ENCODE measurements at places on chromosomes 13 and 19.

DNA sequence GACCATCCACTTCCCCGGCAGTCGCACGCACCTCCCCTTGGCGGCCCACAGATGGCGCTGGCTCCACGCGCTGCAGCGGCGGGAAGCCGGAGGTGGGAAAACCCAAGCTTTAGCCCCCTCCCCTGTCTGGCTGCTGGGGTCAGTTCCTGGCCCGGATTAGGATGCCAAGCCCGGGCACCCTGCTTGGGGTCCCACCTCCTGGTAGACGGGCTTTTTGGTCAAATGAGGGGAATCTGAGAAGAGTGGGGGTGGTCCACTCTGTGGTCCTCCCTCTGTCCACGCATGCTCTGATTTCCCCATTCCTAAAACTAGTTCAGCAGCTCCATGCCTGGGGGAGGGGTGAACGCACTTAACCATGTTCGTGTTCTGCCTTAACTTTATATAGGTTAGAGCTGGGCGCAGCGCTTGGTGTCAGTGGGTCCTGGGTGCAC is 8.1 kb upstream of the ADGRE2 start:
- DNase-seq: peak; percentile 23

DNA sequence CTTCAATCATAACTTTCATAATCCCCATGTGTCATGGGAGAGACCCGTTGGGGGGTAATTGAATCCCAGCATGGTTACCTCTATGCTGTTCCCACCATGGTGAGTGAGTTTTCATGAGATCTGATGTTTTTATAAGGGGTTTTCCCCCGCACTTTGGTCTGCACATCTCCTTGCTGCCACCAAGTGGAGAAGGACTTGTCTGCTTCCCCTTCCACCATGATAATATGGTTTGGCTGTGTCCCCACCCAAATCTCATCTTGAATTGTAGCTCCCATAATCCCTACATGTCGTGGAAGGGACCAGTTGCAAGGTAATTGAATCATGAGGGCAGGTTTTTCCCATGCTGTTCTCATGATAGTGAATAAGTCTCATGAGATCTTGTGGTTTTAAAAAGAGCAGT is 524.9 kb downstream of the SLITRK5 start:
- no peak for DNase-seq

- DNase-seq: no peak
Measured at GRCh38 chr13:32032759-32033158, 1.2 kb downstream of the FRY start.

- no peak for DNase-seq
Measured at GRCh38 chr19:2549701-2550191, 73.8 kb downstream of the GADD45B start.

DNA sequence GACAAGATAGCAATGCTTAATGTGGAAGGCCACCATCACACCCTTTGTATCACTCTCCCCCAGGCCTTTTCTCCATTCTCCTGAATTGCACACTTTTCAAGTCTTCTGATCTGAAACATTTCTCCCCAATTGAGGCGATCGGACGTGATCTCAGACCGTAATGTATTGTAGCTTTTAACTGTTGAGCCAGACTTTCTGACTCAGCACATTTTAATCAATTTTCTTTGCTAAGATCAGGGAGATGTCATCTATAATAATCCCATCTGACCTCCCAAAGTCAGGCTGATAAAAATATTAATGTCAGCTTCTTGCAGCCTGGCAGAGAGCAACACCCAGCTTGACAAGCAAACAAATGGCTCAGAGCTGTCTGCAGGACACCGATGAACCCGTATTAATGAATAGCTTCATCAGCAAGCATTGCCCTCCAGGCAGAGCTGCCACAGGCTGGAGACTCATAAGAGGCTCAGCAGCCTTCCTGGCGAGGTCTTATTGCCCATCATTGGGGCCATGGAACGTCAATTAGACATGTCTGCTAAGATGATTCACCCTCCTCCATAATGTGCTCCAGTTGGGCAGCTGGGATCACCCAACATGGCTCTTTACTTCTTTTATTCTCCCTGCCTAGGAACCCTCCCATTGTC is 60.2 kb upstream of the UQCRFS1 start:
- no peak for DNase-seq

DNA sequence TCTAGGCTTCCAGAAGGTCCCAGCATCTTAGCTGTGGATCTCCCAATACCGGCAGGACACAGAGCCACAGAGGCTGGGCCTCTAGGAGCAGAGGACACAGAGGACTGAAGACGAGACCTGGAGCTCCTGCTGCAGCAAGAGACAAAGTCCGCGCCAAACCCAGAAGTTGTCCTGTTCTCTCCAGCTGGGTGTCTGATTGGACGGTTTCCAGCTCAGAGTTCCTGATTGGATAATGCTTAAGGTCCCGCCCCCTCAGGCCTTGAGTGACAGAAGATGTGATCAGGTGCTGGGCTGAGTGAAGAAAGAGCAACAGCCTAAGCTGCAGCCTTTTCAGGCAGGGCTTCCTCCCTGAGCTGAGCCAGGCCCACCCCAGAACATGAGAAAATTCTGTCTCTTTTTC is 59.9 kb upstream of the ZNF85 start:
- DNase-seq: no peak

GRCh38 chr13:20160306-20161274 is at the start of gene GJA3:
Gene GJA3 (minus strand): TSS chr13:20161052. CDS start chr13:20143288, 17,764 bp downstream.
- peak; percentile 48 for DNase-seq

DNA sequence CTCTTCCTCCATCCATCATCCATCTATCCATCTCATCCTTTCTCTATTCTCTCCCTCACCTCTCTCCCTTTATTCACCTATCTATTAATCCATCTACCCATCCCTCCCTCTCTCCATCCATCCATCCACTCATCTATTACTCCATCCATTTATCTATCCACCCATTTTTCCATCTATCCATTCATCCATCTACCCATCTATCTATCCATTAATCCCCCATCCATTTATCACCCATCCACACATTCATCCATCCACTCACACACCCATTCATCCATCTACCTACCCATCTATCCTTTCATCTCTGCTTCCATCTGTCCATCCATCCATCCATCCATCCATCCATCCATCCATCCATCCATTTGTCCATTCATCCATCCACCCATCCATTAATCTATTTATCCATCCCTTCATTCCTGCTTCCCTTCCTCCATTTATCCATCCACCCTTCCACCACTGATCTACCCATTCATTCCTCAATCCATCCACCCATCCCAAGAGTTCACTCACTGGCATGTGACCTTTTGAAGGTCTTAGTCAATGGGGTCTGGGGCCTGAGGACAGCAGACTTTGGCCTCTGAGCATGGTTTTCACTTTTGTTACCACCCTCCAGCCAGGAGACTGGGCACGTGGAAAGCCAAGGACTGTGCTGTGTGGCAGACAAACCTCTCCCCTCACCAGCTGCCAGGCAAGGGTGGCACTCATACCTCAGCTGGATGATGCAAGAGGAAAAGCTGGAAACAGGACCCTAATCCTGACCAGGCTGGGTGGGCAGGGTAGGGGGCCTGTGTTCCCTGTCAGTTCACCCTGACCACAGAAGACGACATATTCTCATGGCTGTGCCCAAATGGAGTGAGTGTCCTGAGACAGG is 126.7 kb downstream of the URI1 start:
- DNase-seq: no peak

DNA sequence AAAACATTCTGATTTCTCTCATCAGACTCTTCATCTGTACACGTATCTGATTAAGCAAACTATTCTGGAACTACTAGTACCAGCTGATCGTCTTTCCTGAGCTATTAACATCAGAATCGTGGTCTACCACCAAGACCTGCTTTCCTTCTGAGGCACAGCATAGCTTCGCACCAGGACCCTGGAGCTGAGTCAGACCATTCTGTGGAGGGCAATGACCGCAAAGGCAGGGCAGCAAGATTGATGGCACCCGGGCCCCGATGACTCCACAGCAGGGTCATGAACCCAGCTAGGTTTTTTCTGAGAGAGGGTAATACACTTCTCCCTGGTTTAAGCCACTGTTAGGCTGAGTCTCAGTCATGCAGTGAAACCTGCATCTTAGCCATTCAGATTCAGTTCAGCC is 158.7 kb upstream of the GPR12 start:
- no peak for DNase-seq

DNA sequence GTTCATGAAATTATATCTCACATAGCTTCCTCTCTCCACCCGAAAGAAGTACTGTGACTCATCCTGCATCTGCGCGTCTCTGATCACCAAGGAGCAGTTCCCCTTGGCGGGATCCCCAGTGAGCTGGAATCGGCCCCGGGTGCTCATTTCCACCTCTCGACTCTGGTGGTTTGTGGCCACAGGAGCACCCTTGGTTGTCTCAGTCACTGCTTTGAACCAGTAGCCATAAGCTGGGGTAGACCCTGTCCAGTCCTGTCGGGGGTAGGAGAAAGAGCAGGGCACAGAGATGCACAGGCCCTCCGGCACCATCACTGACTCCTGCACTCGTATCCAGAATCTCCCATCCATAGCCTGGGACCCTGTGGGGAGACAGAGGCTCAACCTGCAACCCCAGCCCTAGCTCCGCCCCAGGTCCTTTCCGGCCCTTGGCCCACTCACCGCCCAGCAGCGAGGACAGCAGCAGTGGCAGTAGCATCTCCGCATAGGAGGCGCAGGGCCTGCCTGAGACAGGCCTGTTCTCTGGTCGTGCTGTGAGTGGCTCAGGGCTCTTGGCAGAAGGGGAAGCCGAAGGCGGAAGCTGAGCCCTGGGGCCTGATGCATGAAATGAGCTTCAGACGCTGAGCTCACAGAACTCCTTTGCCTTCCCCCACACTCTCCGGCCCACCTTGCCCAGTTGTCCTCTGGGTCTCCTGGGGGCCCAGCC is at the start of gene SIGLEC10:
Gene SIGLEC10 (minus strand): TSS at position 536 of the 703 bp plus-strand sequence. CDS start 61 bp downstream, at position 475.
- DNase-seq: peak; percentile 45

DNA sequence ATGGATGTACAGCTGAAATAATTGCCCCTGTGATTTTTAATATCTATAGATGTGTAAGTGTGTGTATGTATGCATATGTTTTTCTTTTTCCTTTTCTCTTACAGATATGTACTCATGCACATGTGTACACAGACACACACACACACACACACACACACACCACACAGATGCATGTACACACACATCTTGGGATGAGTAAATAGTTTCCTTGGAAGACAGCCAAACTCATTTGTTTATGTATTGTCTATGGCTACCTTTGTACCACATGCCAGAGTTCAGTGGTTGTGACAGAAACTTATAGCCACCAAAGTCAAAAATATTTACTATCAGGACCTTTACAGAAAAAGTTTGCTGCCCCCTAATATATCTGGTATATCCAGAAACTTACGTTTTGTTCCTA is 192.6 kb downstream of the MAB21L1 start:
- DNase-seq: no peak

GRCh38 chr19:33767898-33768413 is 28.7 kb upstream of the KCTD15 start:
- DNase-seq: no peak

GRCh38 chr19:41480336-41480735 is 37.4 kb downstream of the ERICH4 start:
- no peak for DNase-seq

GRCh38 chr19:40671404-40671803 is 19.0 kb downstream of the NUMBL start:
- DNase-seq: no peak

- no peak for DNase-seq
Measured at GRCh38 chr19:1699998-1700732, 47.8 kb upstream of the TCF3 start.

- DNase-seq: no peak
Measured at GRCh38 chr19:12913851-12914690, 5.0 kb downstream of the SYCE2 start.

- no peak for DNase-seq
Measured at GRCh38 chr19:3481241-3482090, 1.1 kb upstream of the SMIM24 start.

DNA sequence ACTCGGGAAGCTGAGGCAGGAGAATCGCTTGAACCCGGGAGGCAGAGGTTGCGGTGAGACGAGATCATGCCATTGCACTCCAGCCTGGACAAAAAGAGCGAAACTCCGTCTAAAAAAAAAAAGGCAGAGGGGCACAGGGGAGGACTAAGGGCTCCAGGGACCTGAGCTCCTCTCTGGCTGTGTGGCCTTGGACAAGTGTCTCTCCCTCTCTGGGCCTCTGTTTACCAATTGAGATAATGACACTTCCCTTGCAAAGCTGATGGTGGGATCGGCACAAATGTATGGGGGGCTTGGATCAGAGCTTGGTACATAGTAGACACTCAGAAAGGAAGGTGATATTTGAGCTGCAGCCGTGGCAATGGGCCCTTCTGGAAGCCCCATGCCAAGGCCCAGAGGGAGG is 11.4 kb upstream of the SPACA4 start:
- no peak for DNase-seq

GRCh38 chr19:1268226-1269064 is 687 bp upstream of the CIRBP start:
- DNase-seq: no peak

GRCh38 chr13:75801388-75801945 is 165.3 kb downstream of the LMO7 start:
- DNase-seq: no peak

GRCh38 chr13:100361504-100361903 is 227.1 kb downstream of the GGACT start:
- no peak for DNase-seq

GRCh38 chr13:61692691-61693090 is 277.0 kb upstream of the PCDH20 start:
- DNase-seq: no peak

DNA sequence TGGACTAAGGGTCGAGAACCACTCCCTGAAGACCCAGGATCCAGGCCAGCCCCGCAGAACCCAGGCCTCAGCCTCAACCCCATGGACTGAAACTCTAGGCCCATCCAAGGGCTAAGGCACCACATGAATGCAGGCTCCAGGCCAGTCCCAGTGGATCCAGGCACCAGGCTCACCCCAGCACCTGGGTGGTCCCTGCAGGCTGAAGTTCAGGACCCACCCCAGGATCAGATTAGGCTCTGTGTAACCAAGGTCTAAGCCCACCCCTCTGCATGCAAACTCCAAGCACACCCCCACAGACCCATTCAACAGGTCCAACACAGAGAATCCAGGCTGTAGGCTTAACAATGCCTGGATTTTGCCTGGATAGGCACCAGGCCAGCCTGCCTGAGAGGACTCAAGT is 1876.2 kb downstream of the PCDH9 start:
- no peak for DNase-seq

DNA sequence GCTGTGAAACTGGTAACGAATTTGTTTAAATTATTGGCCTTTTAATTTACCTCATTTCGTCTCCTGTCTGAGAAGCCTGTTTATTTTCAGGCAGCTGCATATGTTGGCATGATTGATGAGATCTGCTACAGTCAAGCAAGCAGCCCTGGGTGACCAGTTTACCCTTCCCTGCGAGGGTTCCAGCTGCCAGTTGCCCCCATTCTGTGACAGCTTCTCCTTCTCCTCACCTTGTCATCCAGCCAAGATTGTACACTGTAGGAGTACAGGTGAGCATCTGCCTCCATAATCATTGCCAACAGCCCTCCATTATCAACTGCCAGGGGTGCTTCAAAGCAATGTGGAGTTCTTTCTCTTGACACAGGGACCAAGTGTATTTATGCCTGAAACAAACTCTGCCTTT is 1979.9 kb upstream of the PRR20A start:
- DNase-seq: no peak

DNA sequence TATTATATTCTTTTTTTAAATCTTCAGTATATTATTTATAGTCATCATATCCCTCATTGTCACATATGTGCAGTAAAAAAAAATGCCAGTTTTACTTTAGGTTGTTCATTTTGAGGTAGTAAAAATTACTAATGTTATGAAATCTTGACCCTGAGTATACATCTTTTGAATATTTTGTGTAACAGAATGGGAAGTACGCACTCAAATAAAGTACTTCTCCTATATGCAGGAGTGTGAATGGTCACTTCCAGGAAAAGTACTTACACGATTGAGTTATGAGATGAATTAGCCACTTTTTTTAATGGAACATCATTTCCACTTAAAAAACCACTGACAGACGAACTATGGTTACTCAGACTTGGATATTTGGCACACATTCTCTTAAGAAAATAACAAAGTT is 58.5 kb downstream of the C13orf42 start:
- no peak for DNase-seq

Measured in stimulated activated CD8-positive, alpha-beta memory T cell treated with anti-CD3 and anti-CD28 coated beads, Interleukin-2, amount 100 ng/mL, for 48 hours (primary cell).